ENCODE measurements at places on chromosomes 3 and 15.

- no peak for DNase-seq
Measured at GRCh38 chr3:19596408-19596807, 337.6 kb downstream of the EFHB start.

- no peak for DNase-seq
Measured at GRCh38 chr15:57635300-57635909, 43.7 kb downstream of the MYZAP start.

DNA sequence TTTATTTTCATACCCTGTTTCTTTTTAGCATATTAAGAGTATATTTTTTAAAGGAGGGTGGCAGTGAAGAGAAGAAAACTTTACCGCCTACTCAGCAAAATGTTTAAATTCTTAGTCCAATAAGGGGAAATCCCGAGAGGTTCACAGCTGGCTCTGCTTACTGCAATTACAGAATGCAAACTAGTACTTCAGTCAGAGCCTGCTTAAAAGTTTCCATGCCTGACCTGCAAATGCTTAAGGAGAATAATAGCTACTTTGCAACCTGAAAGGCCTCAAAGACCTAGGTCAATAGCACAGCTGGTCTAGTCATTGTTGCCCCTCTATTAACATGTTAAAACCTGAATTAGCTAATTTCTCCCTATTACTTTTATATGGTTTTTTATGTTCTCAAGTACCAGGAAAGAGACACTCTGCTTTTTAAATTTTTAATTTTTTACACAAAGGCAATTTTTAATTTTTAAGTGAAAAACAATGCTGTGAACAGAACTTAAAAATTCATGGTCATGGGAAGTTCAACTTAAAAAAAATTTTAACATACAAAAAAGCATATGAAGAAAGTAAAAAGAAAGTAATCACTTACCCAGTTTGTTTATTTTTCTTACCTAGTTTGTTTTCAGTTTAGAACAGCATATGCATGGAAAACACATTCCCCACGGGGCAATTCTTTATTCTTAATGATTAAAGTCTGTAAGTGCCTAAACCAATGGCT, 79.2 kb downstream of the P3H2 start:
- no peak for DNase-seq

DNA sequence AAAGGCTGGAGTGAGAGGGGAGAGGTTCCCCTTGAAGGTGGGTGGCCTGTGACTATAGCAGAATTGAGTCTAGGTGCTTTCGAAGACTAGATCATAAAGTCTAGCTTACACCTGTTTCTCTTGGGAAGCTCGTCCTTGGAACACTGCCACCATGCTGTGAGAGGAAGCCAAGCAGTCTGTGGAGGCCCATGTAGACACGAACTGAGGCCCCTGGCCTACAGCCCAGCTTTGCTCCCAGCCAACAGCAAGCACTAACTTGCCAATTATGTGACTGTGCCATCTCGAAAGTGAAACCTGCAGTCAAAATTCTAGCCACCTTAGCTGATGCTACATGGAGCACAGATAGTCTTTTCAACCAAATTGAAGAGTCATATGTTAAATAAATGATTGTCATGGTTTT, 190.5 kb upstream of the NECTIN3 start:
- no peak for DNase-seq

GRCh38 chr3:151082880-151083838, 2.3 kb upstream of the MED12L start:
- no peak for DNase-seq

DNA sequence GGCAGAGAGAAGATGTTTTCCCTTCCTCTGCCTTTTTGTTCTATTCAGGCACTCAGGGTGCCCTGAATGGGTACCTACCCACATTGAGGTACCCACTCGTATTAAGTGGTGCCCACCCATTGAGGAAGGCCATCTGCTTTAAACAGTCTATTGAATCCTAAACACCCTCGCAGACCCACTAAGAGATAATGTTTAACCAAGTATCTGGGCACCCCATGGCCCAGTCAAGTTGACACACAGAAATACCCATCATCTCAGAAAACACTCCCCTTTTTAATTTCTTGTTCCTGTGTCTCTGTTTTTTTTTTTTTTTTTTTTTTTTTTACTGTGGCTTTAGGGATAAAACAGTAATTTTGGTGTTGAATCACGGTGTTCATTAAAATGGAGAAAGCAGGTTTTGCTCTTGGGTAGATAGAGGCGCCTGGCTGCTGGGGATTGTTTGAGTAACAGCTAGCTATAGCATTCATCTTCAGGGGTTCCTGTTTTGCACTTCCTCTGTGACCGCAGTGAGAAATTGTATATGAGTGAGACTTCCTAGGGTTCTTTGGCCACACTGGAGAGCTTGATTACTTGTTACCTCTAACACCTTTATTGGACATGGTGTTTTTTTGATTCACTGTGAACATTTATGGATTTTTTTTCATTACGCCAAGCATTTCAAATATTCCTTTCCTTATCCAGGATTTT, 259.1 kb downstream of the PTPRG start:
- no peak for DNase-seq

DNA sequence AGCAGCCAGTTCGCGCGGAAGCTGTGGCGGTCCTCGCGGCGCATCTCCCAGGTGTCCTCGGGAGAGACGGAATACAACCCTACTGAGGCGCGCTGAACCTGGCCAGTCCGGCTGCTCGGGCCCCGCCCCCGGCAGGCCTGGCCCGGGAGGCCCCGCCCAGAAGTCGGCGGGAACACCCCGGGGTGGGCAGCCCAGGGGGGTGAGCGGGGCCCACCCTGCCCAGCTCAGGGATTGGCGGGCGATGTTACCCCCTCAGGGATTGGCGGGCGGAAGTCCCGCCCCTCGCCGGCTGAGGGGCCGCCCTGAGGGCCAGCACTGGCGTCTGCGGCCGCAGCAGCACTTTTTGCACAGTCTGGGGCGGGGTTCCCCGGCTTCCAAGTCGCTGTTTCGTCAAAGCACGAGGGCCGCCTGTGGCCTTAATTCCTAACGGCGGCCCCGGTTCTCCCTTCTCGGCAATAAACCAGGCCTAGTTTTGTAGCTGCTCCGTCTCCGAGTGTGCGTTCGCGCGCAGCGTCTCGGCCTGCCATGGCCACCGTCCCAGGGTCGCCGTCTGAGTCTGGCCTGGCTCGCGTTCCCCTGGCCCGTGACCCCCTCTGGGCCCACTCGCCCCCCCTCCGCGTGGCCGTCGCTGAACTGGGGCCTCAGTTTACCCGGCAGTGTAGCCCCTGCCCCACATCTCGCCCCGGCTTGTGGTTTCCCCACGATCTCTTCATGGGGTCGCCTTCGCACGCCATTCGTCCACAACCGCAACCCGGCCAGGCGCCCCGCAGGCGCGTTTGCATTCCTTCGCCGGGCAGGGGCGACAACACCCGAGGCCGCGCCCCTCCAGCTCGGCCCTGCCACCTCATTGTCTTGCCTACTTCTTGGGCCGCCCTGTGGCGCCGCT, 30.0 kb downstream of the NBEAL2 start:
- DNase-seq = peak; percentile 83

- DNase-seq = no peak
Measured at GRCh38 chr15:72782274-72783003, 1.1 kb downstream of the ADPGK start.

- no peak for DNase-seq
Measured at GRCh38 chr3:141477224-141477623, 9.6 kb upstream of the RASA2 start.

DNA sequence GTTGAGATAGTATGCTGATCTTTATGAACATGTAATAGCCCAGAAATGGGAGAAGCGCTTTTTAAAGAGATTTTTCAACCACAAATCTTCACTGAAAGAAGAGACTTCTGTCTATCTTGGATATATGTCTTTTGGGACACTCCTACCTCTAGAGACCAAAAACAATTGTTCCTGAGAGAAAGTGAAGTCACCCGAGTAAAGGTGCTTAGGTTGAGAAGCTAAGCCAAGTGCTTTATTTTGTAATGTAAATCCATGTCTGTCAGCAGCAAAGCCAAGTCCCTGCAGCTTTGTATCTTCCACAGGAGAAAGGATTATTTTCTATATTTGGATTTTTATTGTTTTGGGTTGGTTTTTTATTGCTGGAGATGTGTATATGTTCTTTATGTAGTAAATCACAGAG, 32.1 kb upstream of the B3GALNT1 start:
- no peak for DNase-seq

DNA sequence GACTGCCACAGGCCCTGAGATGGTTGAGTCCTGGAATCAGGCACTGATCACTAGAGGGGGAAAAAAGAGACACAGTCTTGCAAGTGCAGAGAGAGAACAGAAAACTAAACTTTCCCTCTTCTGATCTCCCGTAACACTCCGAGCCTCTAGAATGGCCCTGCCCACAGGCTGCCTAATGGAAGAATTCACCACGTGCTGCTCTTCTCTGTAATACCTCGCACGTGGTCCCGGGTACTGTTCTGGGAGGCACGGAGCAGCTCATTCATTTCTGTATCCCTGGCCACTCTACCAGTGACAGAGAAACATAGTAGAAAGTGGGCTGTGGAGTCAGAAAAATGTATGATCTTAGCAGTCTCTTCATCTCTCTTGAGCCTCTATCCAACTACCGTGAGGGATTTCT, 30.4 kb downstream of the VGLL4 start:
- no peak for DNase-seq

DNA sequence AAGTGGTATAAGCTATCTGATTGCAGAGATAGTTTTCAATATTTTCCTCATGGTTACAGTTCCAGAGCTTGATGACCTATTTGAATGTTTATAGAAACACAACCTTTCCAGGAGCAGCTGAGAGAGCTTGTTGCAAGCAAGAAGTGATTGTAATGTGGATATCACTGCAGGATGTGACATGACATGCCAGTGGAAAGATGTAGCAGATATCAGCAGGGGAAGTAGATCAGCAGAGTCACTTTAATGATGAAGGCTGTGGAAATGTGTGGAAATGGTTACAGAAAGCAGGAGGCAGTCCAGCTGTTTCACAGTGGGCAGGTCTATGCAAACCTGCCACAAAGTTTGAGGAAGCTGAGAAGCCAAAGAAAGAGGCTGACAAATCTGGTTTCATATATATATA, 21.0 kb downstream of the TMEM158 start:
- DNase-seq = no peak

DNA sequence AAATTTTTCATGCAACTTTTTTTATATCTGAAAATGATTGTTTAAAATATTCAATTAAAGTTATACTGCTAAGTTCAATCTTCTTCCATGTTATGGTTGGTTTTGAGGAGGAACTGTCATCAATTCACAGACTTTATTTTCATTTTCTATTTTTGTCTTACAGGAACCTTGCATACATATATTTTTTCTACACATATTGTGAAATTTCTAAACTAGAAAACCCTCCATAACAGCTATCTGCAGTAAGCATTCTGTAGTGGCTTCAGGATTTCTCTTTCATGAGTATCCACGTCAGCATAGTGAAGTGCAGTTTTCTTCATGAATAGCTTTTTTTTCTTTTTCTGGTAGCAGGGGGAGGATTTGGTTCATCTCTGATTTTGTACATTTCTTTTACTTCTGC, 48.2 kb downstream of the ATR start:
- DNase-seq = no peak

DNA sequence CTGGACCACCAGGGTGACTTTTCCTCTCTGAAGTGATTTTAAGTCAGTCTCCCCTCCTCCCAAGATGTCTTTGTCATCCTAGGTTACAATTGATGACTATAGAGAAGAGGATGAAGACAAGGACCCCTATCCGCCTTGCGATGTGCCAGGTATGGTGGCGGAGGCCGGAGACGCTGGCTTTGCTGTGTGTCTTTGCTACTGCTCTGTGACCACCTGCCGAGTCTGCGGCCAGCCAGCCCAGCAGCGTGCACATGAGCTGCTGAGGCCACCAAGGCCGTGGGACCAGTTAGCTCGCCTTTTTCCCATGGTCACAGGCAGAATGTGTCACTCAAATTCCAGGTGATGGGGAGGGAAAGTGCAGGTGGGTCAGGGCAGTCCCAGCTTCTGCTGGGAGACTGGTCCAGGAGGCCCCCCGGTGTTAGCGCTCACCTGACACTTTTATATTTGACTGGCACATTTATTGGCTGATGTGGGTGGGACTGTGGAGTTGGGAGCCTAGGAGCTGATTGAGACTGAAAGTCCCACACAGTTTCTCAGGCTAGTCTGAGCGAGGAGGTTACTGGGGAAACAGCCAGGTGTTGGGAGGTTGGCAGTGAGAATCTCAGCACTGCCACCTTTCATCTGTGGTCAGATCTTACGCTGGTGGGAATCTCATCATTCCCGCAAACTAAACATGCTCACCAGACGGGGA, 114.1 kb downstream of the CHDH start:
- no peak for DNase-seq

GRCh38 chr3:69290430-69290829, 95.5 kb downstream of the FRMD4B start:
- no peak for DNase-seq

- DNase-seq = no peak
Measured at GRCh38 chr3:171485338-171485737, 25.1 kb upstream of the TNIK start.

GRCh38 chr15:58453931-58454793, 22.4 kb downstream of the LIPC start:
- no peak for DNase-seq

DNA sequence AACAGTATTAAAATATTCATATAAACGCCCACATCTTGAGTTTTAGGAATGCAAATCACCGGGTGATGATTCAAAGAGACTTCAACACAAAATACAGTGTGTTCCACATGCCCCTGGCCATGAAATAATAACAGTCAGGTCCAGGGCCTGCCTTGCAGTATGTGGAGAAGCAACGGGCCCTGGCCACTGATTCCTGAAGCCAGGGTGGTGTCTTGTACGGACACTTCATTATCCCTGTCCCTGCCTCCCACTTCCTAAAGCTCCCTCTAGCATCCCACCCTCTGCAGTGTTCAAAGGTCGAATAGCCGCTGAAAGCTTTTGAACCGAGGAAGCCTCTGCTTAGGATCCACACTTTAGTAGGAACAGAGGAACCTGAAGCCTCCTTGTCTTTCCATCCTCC, 50.4 kb upstream of the PCSK6 start:
- DNase-seq = no peak

- DNase-seq = no peak
Measured at GRCh38 chr3:112640276-112640929, 540 bp downstream of the CCDC80 start.

- DNase-seq = no peak
Measured at GRCh38 chr15:59399465-59400102, 26.9 kb upstream of the MYO1E start.

GRCh38 chr3:114660124-114660523, 366.3 kb downstream of the TIGIT start:
- DNase-seq = no peak

DNA sequence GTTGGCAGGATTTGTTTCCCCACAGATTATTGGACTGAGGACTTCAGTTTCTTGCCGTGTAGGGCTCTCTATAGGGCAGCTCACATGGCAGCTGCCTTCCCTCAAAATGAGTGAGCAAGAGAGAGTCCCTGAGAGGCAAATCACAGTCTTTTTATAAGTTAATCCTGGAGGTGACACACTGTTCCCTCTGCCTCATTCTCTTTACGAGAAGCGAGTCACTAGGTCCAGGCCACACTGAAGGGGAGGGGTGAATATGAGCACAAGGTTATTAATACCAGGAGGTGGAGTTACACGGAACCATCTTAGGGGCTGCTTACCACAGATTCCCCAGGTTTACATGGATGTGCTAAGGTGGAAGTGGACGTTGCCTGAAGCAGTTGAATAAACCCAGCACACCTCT, 77.0 kb downstream of the LPP start:
- no peak for DNase-seq

- DNase-seq = no peak
Measured at GRCh38 chr15:94749811-94750617, 518.7 kb downstream of the MCTP2 start.

All from stimulated activated naive CD4-positive, alpha-beta T cell (primary cell).